NCI-H526 (cell line): ENCODE measurements at places on chromosomes 7 and 10.

DNA sequence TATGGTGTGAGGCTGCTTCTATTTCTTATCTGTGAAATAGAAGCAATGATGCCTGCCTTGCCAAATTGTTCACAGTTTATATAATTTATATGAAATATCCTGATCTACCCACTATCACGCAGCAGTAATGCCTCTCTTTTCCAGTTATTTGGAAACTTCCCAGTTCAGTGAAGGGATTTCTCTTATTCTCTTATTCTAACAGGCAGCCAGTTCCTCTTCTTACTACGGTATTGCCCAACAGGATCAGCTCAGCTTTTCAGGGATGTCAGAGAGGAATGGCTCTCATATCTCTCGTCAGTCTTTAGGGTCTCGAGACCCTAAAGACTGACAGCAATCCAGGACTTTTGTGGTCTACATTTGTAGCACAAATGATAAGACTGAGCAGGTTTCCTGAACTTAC lies 215.6 kb downstream of the CREB5 start:
- DNase-seq = no peak

DNA sequence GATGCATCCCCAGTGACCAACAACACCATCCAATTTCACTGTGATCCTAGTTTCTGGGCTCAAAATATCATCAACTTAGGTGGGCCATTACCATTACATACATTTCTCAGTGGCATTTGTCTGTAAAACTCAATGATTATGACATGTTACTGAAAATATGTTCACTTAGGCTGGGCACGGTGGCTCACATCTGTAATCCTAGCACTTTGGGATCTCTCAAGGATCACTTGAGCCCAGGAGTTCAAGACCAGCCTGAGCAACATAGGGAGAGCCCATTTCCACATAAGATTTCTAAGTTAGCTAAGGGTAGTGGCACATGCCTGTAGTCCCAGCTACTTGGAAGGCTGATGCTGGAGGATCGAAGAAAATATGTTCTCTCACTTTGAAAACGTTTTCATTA lies 91.0 kb downstream of the TRIM24 start:
- DNase-seq = no peak

- no peak for DNase-seq
Observed at GRCh38 chr7:112130729-112131410, 75.3 kb downstream of the DOCK4 start.

GRCh38 chr7:63077841-63078240 lies 920.8 kb upstream of the ZNF722 start:
- no peak for DNase-seq

DNA sequence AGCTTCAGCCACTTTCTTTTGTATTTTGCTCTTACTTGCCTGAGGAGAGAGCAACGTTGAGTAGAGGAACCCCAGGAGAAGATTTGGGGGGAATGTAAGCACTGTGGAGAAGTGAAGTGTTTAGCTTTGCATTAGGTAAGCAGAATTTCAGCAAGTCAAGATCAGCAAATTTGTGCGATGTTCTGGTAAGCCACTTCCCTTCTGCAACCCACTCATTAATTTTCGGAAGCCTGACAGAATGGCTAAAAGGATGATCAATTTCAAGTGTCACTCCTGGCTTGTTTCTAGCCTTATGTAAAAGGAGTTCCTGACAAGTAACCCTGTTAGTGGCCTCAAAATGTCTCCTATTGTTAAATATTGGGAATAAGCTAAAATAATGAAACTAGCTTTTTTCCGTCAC lies 48.5 kb upstream of the NXPH1 start:
- DNase-seq = no peak

DNA sequence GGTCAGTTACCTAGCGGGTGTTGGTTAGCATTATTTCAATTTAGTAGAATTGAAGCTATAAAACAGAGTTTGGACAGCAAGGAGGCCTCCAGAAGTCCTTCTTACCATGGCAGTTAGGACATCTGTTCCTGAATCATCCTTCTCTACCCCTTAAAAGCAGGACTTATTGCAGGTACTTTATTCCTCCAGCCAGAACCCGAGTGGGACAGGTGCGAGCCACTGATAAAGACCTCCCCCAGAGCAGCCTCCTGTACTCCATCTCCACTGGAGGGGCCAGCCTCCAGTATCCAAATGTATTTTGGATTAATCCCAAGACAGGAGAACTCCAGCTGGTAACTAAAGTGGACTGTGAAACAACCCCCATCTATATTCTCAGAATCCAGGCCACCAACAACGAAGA lies 54.6 kb downstream of the CDHR3 start:
- no peak for DNase-seq

DNA sequence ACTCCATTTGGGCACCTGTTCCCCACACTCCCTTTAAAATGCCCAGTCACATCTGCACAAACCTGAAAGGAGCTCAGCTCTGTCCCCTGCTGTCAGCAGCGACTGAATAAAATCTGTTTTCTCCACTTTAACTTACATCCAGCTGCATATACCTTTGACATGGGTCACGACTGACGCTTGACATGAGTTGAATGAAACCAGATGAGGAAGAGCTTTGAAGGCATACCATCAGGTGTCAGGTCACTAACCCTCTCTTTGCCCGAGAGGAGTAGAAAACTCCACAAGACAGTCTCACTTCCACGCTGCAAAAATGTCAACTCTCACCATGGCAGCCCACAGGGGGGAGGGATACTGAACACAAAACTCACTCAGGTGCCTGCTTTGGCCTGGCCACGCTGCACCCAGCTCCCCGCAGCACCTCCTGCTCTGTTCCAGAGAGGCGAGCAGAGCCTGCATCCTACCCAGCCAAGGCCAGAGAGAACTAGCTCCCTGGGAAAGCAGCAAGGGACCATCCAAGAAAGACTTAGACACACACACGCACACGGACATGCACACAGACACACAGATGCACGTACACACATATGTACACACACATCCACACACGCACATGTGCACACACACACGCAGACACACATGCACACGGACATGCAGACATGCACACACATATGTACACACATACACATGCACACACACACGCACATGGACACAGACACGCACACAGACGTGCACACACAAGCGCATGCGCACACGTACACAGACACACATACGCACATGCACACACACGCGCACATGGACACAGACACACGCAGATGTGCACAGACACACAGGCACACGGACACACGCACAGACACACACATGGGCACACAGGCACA lies 191.0 kb downstream of the MAD1L1 start:
- no peak for DNase-seq

GRCh38 chr10:48455055-48455391 lies 148.5 kb downstream of the MAPK8 start:
- DNase-seq = no peak

GRCh38 chr7:30471205-30471604 lies 7.4 kb downstream of the NOD1 start:
- no peak for DNase-seq

- no peak for DNase-seq
Observed at GRCh38 chr7:90749262-90749661, 153.1 kb downstream of the CDK14 start.

- DNase-seq = no peak
Observed at GRCh38 chr10:104029521-104029860, 56.2 kb downstream of the COL17A1 start.

DNA sequence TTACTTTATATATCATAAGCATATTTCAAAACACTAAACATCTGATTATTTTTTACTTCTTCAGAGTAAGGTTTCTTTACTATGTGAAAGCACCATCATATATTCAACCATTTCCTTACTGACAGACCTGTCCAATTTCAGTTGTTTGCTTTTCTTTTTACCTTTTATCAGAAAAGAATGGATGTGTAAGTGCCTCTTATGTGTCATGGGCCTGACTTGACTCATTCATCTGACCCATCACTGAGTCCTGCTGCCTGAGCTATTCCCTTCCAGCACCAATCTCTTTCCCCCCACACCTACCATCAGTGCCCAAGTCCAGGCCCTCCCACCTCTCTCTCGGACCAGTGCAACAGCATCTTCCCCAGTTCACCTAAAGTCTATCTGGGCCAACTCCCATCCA lies 41.7 kb upstream of the ARID5B start:
- no peak for DNase-seq

- peak; percentile 76 for DNase-seq
Observed at GRCh38 chr7:28179120-28180030, 1.2 kb downstream of the JAZF1 start.

DNA sequence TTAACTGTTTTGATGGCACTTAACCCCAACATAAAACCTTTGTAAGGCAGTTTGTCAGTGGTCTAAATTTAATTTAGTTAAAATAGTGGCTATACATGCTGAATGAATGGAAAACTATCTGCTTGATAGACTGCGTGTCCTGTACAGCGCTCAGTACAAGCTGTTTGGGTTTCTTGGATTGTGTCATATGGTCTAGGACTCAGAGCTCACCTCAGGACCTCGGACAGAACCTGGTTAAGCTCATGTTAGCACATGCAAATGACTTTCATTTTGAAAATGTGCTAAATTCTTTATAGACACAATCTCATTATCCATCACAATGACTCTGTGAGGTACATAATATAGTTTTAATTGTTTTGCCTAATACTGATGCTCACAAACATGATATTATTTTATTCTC lies 55.7 kb upstream of the RELN start:
- no peak for DNase-seq

DNA sequence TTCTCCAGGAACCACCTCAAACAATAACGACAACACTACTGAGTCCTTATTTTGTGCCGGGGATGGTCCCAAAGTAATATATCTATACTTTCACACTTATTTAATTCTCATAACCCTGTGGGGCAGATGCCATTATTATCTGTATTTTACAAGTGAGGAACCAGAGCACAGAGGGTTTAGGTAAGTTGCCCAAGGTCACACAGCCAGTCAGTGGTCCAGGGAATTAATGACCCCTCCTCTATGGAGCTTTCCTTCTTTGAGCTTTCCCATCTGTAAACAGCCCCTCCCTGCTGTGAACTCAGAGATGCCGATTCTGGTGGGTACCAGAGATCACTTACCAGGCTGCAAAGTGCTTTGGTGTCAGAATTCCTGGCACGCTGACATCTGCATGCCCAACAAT lies 105.7 kb downstream of the C10orf105 start:
- no peak for DNase-seq

GRCh38 chr7:127239814-127240213 lies 12.9 kb downstream of the GRM8 start:
- DNase-seq = no peak

- DNase-seq = no peak
Observed at GRCh38 chr10:117239051-117239450, 1.9 kb upstream of the SLC18A2 start.

- DNase-seq = no peak
Observed at GRCh38 chr10:103949728-103950127, 17.2 kb upstream of the SLK start.

DNA sequence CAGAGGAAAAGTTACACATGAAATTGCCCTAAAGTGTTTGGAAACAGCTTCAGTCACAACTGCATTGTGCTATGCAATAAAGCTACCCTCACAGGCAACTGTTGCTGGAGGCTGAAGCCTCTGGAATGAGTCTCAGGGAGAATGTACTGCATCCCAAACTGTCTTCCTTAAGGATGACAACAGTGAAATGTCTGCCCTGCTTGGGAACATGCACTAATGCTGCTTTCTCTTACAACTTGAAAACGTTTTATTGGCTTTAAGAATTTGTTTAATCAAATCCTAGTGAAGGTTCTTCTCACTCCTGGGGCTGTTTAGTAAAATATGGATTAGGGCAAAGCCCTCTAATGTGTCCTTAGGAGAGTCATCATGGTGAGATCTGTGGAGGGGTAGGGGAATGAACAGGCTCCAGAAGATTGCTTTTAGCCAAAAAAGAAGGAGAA lies 215.4 kb downstream of the TWIST1 start:
- DNase-seq = peak; percentile 3
